HS-5 (cell line): ENCODE measurements at places on chromosomes 1 and 21.
A peak's percentile ranks its signal among the peaks of the same experiment; 100 is the strongest.

GRCh38 chr1:193676996-193677549 is 490.7 kb upstream of the B3GALT2 start:
- DNase-seq: no peak

- DNase-seq: no peak
Measured at GRCh38 chr1:169894424-169895145, 889 bp upstream of the SCYL3 start.

- DNase-seq: no peak
Measured at GRCh38 chr1:203381151-203381751, 30.3 kb upstream of the FMOD start.

- no peak for DNase-seq
Measured at GRCh38 chr1:10986525-10986890, 25.9 kb upstream of the TARDBP start.

GRCh38 chr1:153509729-153510354 is 25.9 kb downstream of the S100A6 start:
- no peak for DNase-seq

GRCh38 chr21:32298148-32298559 is 501 bp upstream of the MRAP start:
- DNase-seq: no peak

DNA sequence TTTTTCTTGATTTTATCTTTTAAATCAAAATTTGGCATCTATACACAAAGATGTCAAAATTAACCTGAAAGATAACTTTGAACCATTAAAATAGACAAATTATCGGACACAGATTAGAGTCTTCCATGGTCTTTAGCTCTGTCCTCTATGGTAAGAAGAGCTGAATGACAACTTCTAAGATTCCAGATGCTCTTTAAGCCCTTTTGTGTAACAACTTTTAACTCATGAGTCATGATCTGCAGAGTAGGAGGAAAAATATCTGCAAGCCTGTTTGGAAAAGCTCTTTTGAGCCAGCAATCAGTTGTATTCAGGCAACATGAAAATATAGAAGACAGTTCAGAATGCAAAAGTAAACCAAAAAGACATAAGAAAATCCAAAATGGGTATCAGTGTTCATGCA is 37.8 kb downstream of the TTC13 start:
- DNase-seq: no peak

DNA sequence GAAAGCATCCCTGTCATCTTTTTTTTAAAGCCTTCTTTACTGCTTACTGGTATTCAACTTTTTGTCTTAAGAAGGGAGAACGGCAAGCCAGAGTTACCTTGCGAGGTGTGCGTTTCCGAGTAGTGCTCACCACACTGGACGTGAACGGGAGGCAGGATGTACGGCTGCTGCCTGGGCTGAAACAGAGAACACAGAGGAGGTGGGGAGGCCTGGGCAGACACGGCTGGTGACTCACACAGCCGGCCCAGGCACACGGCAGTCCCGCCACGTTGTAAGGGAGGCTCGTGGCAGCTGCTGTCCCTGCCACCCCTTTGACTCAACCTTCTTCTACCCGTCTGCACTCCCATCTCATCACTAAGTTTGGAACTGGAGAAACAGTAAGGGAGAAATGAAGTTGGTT is 105.8 kb downstream of the SMYD2 start:
- DNase-seq: no peak

DNA sequence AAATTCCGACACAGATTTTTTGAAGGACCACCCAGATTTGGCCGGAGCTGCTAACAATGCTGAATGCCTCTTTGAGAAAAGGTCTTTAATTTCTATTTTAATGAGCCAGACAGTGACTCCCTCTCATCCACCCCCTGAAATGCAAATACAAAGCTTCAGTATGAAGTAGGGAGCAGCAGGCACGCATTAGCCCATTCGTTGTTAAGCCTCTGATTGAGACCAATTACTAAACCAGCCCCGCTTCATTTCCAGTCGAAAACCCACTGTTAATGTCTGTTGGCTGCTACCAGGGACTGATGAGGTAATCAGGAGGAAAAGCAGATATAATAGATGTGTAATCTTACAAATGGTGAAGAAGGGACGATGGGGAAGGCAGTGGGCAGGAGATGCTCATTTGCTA is 4.8 kb upstream of the C8A start:
- DNase-seq: no peak

DNA sequence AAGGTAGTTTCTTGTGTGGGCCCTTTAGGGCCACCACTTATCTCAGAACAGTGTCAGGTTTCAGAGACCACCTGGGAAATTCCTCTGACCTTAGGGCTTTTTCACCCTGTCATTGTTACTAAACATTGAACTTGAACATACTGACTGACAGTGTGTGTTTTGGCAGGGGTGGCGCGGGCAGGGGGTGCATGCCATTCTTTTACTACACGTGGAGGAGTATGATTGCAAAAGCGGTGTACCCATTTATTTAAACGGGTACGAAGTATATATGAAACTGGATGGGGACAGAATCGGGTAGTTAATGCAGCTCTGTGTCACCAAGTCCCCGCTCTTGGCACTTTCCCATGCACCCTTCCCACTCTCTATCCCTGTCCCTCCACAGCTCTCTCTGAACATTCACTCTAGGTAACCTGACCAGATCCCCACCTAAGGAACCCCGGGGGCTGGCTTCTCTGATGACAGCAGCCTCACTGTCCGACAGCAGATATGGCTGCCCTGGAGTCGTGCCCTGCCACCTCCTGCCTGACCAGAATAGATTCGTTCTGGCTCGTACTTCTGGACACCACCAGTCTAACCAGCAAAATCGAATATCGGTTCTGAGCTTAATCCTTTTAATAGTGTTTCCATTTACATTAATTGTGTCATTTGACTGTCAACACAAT is 51.3 kb downstream of the NFASC start:
- no peak for DNase-seq

DNA sequence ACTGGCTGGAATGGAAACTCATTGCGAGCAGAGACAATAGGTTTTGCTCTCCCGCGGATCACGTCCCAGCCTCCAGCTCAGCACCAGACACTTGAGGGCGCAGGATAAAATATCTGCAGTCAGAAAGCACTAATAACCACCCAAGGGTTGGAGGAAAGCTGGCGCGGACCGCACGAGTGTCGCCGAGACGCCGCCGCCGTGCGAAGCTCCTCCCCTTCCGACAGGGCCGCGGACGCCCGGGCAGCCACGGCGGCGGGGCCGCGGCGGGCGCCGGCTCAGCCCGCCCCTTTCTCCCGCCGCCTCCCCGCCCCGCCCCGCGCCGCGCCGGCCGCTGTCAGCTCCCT is at the start of gene CMPK1:
Gene CMPK1, plus strand, starts transcription at position 213 of the 344 bp plus-strand sequence. CDS start 156 bp downstream, outside the sequence.
- peak; percentile 56 for DNase-seq

- DNase-seq: no peak
Measured at GRCh38 chr1:244054247-244054923, 3.3 kb downstream of the ZBTB18 start.

- DNase-seq: no peak
Measured at GRCh38 chr1:40381268-40382107, 8.0 kb downstream of the SMAP2 start.

DNA sequence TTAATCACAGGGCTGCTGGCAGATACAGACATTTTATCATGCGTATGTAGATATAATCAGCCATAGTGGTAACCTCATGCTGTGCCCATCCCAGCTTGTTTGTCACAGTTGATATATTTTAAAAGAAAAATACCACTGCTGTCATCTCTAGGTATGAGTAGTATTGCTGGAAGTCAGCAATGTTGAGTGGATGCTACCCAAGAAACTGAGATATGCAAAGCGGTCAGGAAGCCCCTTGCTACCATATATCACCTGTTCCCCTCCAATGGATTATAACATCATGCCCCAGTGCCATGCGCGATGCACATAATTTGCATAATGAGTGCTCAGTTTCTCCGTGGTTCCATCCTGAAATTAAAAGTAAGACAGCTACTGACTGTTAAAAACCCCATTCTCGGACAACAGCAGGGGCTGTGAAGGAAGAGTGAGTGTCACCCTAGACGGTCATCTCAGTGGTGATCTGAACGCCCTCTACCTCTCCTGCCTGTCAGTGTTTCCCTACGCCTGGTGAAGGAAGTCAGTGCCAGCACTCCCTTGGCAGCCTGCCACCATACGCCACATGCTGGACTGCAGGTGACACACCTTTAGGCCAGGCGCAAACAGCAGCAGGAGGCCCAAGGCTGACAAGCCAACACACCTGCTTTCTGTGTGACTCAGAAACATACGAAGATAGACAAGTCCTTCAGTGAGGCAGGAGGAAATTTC is 2.7 kb downstream of the IL10RB start:
- DNase-seq: no peak

- no peak for DNase-seq
Measured at GRCh38 chr1:89089962-89090361, 25.0 kb upstream of the GBP1 start.

GRCh38 chr1:94907136-94907535 is 19.8 kb downstream of the CNN3 start:
- no peak for DNase-seq

GRCh38 chr1:10598389-10598702 is 123.6 kb downstream of the PEX14 start:
- DNase-seq: no peak

- no peak for DNase-seq
Measured at GRCh38 chr1:44119525-44119924, 904 bp downstream of the KLF17 start.

DNA sequence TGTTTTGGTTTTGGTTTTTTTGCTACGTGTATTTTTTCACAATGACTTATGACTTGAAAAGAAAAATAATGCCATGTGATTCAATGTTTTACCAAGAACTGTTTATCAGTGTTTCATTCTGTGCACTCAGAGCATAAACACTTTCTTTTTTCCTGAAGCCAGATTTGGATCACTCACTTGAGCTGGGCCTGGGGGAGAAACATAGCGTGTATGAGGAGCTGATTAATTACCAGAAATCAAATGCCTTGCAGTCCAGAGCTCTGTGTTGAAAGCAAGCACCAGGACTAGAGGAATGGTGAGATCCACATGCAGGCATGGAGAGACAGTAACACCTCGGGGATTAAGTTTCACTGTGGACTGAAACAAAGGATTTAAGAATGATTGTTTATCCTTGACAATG is 642.1 kb upstream of the ADGRL2 start:
- no peak for DNase-seq

GRCh38 chr1:55854911-55855310 is 639.7 kb upstream of the USP24 start:
- DNase-seq: no peak

- DNase-seq: no peak
Measured at GRCh38 chr1:184219883-184220282, 166.9 kb upstream of the C1orf21 start.

DNA sequence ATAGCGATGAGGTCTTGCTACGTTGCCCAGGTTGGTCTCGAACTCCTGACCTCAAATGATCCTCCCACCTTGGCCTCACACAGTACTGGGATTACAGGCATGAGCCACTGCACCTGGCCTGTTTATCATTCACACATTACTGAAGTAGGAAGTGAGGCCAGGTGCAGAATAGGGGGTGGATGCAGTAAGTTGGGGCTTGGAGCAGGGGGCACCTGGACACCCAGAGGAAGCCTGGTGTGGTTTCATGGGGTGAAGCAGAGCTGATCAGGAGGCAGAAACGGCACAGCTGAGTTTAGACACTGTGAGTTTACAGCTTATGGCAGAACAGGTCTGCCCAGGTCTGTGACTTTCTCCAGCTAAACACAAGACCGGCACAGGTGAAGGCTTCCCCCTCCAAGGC is 4.9 kb downstream of the CDA start:
- no peak for DNase-seq

- peak; percentile 63 for DNase-seq
Measured at GRCh38 chr1:28437264-28437923, 67.9 kb downstream of the PHACTR4 start.

DNA sequence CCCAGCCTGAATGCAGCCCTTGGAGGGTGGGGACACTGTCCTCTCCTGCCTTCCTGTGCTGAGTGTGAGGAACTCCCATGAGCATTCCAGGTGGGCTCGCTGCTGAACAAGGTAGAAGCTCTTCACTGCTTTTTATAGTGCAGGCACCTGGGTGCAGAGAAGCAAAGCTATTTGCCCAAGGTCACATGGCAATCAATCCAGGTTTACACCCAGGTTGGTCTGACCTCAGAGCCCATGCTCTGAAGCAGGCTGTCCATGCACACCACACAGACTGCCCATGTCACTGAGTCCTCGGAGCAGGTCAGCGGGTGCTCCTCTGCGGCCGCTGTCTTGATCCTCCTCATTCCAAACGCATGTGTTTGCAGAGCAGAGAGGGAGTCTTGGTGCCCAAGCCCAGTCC is 323.4 kb upstream of the VAMP3 start:
- DNase-seq: no peak

DNA sequence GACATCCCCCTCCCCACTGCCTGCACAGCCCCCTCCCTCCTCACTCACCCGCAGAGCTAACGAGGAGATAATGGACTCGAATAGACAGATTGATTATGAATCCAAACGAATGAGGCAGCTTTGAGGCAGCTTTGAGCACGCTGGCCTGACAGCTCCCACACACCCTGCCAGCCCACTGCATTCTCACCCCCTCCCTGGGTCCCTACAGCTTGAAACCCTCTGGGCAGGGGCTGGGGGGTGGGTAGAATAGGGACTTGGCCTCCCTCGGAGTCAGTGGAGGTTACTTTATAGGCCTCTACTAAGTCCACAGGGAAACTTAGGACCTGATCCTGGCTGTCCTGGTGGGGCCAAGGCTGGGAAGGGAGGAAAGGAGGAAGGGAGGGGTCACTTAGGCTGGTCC is 1.9 kb downstream of the NTRK1 start:
- DNase-seq: no peak

DNA sequence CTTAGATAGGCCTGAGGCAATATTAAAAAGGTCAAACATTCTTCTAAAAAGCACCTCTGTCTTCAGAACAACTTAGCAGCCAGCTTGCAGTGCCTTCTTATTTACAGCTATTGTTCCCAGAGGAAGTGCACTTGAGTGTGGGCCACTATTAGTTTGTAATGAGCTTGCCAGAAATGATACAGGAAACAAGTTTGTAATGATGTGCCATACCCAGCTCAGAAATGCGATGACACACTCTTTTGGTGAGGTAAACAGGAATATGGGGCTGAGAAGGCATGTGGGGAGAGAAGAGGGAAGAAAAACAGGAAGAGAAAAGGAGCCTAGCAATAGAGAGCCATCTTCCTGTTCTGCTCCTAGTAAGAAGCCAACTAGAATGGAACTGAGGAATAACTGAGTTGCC is 295.4 kb downstream of the AGBL4 start:
- DNase-seq: no peak

- DNase-seq: no peak
Measured at GRCh38 chr1:10432910-10433700, 2.9 kb downstream of the CENPS start.

GRCh38 chr1:59593798-59594790 is 220.7 kb upstream of the HOOK1 start:
- no peak for DNase-seq

DNA sequence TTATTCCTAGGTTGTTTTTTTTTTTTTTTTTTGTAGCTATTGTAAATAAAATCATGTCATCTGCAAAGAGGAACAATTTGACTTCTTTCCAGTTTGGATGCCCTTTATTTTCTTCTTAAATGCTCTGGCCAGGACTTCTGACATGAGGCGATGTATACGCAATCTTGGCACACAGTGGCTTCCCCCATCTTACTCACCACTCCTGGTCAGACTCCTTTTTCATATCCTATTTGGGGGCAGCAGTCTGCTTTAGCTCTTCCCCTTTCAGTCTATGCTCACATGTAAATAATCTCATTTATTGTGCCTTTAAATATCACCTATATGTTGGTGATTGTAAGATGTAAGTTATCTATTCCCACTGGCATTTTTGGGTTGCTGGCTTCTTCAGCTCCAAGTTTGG is 56.1 kb downstream of the SLAMF6 start:
- DNase-seq: no peak
